Hematopoietic multipotent progenitor cell treated with erythropoietin and hydrocortisone succinate and interleukin-3 and kit ligand, for 8 days (in vitro differentiated cells): ENCODE measurements at places on chromosomes 3 and 15.
A peak's percentile ranks its signal among the peaks of the same experiment; 100 is the strongest.

DNA sequence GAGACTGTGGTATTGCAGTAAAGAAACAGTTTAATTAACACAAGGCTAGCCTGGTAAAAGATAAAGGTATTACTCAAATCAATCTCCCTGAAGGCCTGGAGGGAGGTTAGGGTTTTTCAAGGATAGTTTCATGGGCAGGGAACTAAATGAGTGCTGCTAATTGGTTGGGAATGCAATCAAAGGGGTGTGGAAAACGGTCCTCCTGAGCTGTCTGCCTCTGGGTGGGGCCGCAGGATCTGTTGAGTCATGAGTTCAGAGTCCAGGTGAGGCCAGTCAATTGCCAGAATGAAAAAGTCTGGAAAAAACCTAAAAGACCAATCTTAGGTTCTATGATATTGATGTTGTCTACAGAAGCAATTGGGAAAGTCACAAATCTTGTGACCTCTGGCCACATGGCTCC is 293.2 kb downstream of the MCTP2 start:
- DNase-seq, result no peak

GRCh38 chr15:60591496-60592370 is 112.8 kb upstream of the ICE2 start:
- DNase-seq, result no peak

DNA sequence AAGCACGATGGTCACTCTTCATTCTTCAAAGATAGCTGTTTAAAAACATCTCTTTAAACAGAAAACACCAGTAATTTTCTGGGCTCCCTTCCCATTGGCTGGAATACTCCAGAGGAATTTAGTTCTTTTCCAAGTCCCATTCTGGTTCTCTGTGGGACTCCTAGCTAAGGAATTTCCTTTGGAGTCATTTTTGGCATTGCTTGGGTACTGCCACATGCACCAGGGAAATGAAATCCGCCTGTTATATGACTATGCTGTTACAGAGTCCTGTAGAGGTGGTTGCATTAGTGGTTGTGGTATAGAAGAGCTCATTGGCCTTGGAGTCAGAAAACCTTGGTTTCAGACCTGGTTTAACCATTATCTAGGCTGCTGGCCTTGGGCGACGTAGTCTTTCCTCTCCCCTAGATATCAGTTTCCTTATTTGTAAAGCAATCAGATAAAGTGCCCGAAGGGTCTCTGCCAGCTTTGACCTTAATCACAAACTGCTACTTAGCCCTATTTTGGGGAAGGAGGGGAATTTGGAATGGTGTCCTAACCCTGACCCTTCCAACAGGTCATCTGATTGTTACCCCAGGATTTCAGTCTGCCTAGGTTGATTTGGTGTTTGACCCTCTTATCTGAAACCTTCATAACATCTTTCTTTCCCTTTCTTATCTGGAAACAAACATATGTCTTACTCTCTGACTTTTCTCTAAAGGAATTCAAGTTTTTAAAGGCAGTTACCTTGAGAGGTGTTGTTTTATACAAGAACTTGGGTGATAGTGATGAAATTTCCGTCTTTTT is 13.4 kb downstream of the RTP1 start:
- DNase-seq, result peak; percentile 50

GRCh38 chr3:28050885-28051284 is 190.5 kb upstream of the CMC1 start:
- DNase-seq, result no peak

GRCh38 chr15:101566748-101567488 is 77.4 kb upstream of the PCSK6 start:
- no peak for DNase-seq

- DNase-seq, result no peak
These were observed 80.8 kb upstream of the GPR149 start for GRCh38 chr3:154510780-154511179.

GRCh38 chr3:128945041-128945877 is 48.6 kb downstream of the CFAP92 start:
- DNase-seq, result no peak

DNA sequence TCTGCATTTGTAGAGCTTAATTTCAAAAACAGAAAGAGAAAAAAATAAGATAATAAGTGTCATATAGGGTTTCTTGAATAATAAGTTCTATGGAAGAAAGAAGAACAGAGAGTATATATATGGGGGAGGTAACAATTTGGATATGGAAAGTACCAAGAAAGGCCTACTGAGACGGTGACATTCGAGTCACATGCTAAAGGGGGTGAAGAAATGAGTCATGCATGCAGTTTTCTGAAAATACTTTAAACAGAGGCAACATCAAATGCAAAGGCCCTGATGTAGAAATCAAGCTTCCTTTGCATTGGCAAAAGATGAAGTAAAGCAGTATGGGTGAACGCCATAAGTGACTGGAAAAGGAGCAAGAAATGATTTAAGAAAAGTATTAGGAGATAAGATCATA is 371.6 kb upstream of the ZNF385D start:
- DNase-seq, result no peak

DNA sequence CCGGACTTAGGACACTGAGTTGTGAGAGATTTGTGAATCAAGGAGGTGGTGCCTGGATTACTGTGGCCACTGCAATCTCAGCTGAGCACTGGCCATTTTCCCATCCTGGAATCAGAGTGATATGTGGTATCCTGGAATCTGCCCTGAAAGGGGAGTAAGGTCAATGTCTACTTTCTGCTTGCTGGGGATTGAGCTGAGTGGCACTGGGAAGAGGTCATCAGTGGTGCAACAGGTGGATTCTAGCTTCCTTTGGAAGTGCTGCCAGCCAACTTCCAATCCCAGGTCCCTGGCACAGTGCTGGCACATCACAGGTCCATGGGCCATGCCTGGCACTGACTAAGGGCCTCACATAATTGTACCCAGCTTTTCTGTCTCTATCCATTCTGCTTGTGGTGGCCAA is 20.6 kb upstream of the TSEN2 start:
- no peak for DNase-seq

DNA sequence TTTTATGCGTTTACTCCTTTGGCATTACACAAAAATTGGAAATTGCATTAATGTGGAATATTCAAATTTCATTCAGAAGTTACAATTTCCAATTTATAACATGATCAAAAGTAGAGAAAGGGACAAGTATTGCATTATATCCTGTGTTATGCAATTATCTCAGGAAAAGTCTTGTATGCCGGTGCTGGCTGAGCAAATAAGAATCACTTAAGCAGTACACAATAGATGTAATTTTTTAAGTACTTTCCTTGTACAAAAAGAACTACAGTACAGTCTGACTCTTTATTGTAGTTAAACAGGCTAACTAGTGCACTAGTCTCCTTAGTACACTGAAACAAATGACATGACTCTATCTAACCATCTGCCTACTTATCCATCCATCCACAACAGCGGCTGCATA is 493.2 kb upstream of the KCNMB2 start:
- no peak for DNase-seq

DNA sequence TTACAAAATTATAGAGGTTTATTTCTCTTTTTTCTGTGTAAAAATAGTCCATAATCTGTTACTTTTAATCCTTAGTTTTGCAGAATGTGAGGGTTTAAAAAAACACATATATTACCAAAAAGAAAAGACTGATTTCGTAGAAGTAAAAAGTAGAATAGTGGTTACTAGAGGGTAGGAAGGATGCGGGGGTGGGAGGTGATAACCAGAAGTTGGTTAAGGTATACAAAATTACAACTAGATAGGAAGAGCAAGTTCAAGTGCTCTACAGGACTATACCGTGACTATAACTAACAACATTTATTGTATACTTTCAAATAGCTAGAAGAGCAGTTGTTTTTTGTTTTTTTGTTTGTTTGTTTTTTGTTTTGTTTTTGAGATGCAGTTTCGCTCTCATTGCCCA is 16.1 kb downstream of the CASR start:
- DNase-seq, result no peak

- no peak for DNase-seq
These were observed 116.2 kb upstream of the HACD2 start for GRCh38 chr3:123700791-123701722.
